ENCODE measurements at places on chromosomes 11 and 22.

GRCh38 chr11:108934289-108934688 is 269.4 kb downstream of the DDX10 start:
- no peak for DNase-seq

- no peak for DNase-seq
These were observed 48.7 kb downstream of the KCNQ1OT1 start for GRCh38 chr11:2651054-2651617.

DNA sequence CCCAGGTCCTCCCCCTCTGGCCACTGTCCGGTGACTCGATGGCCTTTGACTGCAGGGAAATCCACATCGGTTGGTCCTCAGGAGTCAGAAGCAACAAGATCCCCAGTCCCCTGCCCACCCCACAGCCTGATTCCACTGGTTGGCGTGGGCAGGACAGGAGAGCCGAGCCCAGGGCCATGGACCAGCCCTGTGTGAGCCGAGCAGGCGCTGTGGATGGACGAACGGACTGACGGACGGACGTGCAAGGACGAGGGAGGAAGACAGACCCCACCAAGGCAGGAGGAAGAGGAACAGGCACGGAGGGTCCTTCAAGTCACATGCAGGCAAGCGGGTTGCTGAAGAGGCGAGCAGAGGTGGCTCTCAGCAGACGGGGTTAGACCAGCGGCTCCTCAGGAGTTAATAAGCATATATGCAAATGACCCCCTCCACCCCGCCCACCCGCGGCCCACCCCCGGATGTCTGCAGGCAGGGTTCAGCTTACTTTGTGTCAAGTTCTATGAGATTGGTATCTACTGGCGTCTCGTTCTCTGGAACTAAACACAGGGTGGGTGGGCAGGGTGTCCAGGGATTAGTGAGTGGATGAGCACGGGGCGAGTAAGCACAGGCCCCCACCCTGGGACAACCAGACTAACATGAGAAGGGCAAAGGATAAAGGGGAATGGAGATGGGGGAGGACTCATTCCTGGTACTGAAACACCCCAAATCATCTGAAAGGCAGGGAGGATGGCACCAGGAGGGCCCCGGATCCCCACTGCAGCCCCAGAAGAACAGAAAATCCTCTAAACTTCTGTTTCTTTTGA is 26.8 kb downstream of the TPBGL start:
- no peak for DNase-seq

- no peak for DNase-seq
These were observed 1075.0 kb downstream of the BRD1 start for GRCh38 chr22:48752451-48753380.

DNA sequence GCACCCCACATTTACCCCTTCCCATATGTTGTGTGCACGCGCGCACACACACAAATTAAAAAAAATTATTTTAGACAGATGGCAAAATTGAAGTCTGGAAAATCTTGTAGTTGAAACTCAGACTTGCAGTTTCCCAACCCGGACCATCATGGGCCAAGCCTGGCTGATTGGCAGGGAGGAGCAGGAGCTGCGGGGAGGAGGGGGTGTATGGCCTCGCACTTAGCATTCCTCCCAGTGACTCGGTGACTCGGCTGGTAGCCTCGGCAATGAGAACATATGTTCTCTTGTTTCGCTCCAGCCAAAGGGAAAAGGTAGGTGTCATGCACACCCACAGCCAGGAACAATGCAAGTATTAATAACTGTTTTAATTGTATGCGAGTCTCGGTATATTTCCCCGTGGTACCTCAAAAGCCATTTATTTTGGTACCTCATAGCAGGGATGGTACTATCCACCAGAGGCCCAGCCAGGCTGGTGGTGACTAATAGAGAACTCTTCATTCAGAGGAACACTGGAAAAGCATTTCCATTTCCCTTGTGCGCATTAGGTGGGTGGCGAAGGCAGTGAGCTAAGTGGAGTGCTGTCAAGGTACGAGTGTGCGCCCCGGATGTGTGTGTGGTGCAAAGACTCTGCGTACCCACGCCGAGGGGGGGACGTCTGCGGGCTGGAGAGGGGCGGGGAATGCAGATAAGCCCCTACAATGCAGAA is 92.5 kb downstream of the DSCAML1 start:
- no peak for DNase-seq

DNA sequence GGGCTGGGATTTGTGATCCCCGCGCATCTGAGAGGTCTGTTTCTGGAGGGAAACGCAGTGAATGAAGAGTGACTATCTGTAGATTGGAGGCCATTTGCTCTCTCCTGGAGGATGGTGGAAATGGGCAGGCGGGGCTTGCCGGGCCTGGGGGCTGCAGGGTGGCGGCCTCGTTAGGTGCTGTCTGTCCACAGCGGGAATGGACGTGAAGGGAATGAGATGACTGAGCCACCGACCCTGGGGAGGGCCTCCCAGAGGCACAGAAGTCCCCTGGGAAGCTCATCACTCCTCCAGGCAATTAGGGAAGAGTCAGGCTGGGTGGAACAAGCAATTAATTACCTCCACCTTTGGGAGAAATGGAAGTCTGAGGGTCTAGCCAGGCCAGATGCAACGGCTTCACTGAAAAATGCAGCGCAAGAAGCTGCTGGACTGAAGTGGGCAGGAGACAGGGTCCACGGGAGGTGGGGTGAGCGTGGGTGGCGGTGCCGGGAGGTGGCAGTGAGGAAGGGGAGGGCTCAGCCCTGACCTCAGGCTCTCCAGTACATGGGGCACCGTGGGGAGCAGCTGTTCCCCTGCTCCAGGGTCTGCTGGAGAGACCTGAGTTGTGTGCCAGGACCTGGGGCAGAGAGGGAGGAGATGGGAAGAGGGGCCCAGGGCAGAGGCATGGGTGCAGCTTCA is 524.5 kb downstream of the BRD1 start:
- no peak for DNase-seq

GRCh38 chr11:67494371-67495233 is 10.6 kb downstream of the PITPNM1 start:
- DNase-seq: no peak

- DNase-seq: no peak
These were observed 4.7 kb upstream of the SHISA8 start for GRCh38 chr22:41919357-41920224.

DNA sequence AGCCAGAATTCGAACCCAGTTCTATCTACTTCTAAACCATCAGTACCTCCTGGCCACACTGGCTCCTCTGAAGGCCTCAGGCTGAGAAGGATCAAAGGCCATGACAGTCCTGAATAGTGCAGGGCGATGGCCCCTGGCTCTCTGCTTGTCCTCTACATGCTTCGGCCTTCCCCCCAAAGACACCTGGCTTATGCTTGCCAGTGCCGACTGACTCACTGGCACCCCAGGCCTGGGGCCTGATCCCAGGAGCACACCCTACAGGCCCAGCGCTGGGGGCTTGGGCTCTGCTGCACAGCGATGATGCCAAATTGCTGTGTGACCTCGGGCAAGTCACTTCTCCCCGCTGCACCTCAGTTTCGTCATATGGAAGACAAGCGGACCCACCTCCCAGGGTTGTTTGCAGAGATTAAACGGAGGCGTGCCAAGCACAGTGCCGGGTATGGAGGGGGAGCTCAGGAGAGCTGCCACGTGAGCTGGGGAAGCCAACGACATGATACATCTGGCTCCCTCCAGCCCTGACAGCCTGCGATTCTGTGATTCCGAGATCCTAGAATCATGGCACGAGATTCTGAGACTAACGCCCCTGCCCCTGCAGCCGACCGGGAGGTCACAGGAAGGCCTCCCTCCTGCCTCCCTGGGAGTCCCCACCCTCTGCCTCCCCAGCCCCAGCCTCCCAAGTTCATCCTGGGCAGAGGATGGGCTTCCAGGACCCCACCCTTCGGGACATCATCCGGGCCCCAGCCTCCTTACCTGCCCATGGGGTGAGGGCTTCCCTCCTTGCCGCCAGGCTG is 1.0 kb downstream of the SSTR3 start:
- DNase-seq: no peak

DNA sequence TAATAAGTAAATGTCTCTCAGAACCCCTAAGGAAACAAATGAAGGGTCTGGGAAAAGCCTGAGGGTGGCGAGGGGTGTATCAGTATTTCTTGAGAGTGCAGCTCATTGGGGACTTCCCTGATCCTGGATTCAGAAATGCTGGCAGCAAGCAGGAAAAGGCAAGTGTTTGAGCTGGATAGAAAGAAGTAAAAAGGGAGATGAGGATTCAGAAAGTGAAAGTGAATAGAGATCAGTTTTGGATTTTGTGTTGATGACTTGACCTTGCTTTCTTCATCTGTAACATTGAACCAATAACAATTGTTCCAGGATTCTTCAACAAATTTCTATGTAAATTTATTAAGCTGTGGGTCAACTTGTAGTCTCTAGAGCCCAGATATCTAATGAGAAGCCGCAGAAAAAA is 66.9 kb upstream of the CTSC start:
- DNase-seq: no peak

- no peak for DNase-seq
These were observed 76.8 kb upstream of the BIRC3 start for GRCh38 chr11:102240502-102240901.

DNA sequence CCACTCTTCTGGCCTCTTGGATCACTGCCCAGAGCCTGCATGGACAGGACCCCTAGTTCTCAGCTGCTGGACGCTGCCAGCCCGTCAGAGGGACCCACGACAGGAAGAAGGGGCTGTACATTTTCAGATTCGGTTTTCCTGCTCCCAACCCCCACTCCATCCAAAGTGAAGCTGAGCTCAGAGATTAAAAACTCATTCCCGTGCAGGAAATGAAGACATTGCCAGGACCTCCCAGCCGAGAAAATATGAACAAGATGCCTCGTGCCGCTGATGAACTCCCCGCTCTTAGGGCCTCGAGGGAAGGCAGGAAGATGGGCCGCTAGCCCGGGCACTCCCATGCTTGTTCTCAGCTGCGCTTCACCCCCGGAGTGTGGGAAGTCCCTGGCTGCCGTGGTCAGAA is 36.1 kb downstream of the RPUSD4 start:
- DNase-seq: no peak

- no peak for DNase-seq
These were observed 21.6 kb downstream of the PHLDB1 start for GRCh38 chr11:118628861-118629549.

DNA sequence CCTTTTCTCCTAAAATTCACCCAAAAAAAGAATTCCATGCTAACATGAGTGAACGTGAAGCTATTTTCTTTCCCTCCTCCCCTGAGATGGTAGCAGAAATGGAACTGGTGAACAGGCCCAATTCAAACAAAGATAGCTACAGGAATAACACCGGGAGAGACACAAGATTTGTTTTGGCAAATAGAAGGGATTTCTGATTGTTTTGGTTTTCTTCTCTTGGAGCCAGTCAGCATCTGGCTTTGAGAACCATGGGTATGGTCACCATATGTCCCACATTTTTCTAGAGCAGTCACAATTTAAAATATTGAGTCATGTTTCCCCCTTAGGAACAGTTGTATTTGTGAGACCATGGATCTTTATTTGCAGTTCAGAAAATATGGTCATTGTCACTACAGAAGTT is 214.1 kb downstream of the FAM76B start:
- no peak for DNase-seq

DNA sequence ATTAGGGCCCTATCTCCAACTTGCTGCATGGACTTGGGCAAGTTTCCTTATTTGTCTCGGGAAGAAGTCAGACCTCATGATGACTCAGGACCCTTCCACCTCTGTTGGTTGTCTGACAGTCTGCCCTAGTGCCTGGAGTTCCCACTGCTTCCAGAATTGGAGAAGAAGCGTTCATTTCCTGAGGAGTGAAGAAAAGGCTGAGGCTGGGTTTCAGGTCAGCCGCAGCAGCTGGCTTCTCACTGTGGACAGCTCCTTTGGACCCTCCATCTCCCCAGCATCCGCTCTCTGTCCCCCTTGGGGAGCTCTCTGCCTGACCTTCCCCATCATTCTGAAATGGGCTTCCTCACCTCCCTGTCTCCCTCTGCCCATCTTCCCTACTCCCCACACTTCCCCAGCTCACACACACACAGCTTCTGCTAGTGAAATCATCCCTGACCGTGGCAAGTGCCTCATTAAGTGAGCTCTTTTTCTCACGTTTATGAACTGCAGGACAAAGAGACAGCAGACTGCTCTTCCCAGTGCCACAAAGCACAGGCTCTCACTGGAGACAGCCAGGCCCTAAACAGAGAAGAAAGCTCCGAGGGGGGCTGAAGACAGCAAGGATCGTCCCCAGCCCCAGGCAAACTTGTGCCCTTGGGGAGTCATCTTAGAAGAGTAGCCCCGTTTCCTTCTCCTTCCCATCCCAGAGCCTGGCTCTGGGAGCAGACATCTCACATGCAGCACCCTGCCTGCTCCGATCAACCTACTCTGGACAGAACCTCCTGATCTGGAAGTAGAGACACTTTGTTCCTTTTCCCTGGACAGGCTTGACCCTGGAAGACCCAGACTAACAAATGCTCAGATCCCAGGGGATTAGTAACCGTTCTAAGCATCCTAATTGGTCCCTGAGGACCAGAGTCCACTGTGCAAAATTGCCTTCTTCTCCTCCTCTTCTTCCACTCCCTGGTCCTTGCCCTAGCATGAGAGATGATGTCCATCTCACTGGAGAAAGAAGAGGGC is 157.9 kb downstream of the FEZ1 start:
- DNase-seq: no peak

DNA sequence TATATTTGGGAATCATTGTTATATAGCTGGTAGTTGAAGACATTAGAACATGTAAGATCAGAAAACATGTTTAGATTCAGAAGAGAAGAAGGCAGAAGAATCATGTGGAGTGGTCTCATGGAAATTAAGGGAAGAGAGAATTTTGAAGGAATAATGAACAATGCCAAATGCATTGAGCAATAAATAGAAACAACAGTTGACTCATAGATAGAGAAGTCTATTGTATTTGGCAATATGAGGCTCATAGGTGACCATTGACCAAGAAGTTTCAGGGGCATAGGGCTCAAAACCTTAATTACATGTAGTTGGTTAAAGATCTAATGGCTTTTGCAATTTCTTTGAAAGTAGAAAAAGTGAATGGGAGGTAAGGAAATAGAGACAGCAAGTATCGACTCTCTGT is 123.9 kb downstream of the PAX6 start:
- no peak for DNase-seq

GRCh38 chr22:42769574-42770447 is 49.1 kb upstream of the A4GALT start:
- DNase-seq: no peak

GRCh38 chr22:18071968-18072310 is 5.9 kb upstream of the PEX26 start:
- no peak for DNase-seq

DNA sequence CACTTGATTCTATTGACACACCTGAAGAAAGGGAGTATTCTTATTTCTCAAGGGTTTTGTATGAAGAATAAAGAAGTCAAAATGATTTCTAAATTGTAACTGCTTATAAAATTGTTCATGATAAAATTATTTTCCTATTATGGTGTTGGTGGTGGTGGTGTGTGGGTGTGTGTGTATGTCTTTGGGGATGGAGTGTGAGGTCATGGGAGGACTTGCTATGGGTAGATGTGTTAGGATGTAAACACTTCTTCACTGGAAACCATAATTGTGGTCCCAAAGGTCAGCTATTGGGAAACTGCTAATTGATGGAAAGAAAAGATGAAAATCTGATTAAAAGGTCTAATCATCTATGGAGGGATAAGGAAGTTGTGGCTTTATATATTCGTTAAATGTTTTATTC is 5.1 kb downstream of the TRIM22 start:
- no peak for DNase-seq

DNA sequence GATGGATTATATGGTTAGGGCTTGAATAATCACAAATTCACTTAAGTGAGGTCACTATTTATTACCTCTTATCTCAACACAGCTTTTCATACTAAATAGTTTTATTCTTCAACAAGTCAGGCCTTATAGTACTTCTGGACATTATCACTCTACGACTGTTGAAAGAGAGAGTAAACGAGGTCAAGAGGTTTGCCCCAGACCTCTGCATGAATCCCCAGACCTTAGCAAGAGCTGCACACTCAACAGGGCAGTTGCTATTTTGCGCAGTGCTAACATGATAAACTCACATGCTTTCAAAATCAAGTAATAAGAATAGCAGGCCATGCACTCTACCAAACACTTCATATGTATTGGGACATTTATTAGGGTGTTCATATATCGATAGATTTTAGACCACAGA is 60.5 kb downstream of the DDI1 start:
- no peak for DNase-seq

Data from stimulated activated CD4-positive, alpha-beta T cell treated with anti-CD3 and anti-CD28 coated beads, TNF-alpha, amount 100 ng/mL, for 48 hours (primary cell).